ENCODE measurements at places on chromosomes 5 and 9.
A peak's percentile ranks its signal among the peaks of the same experiment; 100 is the strongest.

GRCh38 chr5:119405419-119405818, 46.9 kb upstream of the HSD17B4 start:
- no peak for DNase-seq

DNA sequence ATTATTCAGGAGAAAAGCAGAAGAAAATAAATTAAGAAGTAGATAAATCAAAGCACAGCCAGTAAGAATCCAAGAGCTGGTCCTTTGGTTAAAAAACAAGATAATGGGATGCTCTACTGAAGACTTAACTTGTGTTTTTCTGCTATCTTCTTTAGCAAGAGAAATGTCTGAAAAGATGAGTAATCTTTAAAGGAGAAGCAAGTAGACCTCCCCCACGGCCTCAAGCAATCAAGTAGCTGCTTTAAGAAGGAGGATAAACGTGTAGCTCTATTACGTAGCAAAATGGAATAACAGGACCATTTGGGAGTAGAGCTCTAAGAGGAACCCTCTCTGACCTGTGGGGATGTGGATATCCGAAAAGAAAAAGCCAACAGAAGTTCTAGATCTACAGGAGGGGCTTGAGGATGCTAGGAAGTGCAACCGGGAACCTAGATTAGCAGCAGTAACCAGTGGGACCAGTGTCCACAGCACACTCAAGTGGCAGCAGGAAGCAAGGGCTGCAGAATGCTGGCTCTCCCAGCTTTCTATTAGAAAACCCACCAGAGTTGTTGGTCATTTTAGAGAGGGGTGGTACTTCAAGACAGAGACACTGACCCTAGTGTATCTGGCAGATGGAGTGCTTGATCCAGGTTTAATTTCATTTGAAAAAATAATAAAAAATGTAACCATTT, 185.4 kb downstream of the GABBR2 start:
- DNase-seq = no peak

- no peak for DNase-seq
Observed at GRCh38 chr5:180646289-180646962, 3.0 kb downstream of the FLT4 start.

DNA sequence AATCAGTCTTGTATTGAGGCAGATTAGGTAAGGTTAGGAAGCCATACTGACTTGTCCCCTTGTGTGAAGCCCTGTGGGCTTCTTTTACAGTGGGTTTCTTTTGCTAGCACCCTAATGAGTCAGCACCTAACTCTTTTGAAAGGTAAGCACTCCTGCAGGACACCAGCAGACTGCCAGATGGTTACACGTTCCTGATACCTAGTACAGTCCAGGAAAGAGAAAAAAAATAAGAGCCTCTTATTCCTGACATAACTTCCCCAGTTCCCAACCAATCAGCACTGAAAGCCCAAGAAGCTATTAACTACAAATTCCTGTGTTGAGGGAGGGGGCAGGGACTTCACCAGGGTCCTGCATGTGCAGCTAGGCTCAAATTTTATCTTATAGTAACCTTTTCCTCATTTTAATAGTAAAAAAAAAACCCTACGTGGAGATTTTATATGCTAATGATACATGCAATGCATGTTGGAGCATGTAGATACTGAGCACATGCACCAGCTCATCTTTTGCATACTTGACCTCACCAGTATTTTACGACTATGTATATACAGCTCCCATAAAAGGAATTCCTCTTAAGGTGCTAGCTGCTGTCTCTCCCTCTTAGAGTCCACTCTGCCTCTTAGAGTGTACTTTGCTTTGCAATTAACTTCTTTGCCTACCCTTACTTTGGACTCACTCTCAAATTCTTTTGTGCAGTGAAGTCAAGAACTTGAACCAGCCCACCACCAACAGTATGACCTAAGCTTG, 84.7 kb upstream of the RORB start:
- no peak for DNase-seq

DNA sequence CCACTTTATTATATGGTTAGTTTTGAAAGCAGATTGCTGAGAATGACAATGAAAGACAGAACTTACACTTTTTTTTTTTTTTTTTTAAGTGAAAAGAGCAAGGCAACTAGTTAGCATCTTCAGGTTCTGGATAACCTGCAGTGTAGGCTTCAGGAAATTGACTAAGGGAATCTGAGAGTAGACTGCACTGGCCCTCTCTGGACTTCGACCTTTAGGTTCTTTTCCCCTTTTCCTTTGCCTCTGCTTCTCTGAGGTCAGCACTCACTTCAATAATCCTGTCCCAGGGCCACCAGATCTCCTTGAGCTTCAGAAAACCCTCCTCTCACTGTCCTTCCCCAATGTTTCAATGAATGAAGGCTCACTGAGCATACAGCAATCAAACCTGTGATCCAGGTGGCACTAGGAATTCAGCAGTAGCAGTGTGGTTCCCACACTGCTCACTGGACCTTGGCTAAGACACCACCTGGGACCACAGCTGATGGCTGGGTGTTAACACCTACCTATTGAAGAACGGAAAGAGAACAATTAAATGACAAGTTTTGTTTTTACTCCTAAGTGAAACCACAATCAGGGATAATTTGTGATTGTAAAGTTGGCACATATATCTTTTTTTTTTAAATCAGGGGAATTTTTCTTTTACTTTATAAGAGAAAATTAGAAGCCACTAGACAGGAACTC, 85.8 kb upstream of the IL6ST start:
- no peak for DNase-seq

- DNase-seq = peak; percentile 27
Observed at GRCh38 chr5:126499853-126500342, 76.7 kb downstream of the GRAMD2B start.

DNA sequence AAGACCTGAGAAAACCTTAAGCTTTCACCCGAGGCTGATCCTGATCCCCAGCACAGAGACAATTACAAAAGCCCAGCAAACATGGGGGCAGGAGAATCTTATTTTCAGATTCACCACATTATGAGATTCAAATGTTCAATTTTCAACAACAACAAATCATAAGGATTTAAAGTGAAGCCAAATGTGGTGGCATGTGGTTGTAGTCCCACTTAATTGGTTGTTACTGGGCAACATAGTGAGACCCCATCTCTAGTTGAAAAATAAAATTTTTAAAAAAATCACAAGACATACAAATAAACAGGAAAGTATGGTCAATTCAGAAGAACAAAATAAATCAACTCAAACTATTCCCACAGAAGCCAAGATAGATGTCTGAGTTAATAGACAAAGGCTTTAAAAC, 3.9 kb upstream of the RABGAP1 start:
- DNase-seq = no peak

GRCh38 chr9:81893929-81894328, 34.3 kb upstream of the SPATA31D4 start:
- no peak for DNase-seq

Data from HFF-Myc (cell line).